ENCODE measurements at places on chromosomes 2 and 18. TPM values are rescaled to one million over a fixed set of nuclear protein-coding genes. Genes with fewer than 3 reads are reported as not detected.
A peak's percentile ranks its signal among the peaks of the same experiment; 100 is the strongest.

- peak; percentile 70 for DNase-seq
These were observed 40.4 kb downstream of the DHRS9 start for GRCh38 chr2:169109502-169110409.

DNA sequence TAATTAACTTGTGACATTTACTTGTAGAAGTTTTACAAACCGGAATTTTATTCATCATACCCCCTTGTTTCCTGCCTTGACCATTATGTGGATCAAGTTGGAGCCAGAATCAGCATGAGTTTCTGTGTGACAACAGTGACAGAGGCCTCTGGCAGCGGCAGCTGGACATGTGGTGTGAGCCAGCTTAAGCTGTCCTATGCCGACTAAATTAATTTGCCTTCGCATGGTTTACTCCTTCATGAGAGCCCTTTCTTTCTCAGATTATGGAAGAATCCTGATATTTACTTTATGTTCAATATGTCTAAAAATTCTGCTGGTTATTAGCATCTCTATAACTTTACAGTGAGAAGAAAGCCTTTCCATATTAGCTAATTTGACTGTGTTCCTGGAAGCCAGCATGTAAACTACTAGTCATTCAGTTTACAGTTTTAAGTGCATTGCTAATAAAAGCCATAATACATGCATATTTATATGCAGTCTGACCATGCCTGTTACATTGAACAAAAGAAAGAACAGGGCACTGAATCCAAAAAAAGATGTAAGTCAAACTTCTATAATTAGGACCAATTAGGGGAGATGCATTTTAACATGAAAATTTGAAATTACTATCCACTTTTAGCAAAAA lies 495.8 kb upstream of the ACVR2A start:
- DNase-seq, result no peak

DNA sequence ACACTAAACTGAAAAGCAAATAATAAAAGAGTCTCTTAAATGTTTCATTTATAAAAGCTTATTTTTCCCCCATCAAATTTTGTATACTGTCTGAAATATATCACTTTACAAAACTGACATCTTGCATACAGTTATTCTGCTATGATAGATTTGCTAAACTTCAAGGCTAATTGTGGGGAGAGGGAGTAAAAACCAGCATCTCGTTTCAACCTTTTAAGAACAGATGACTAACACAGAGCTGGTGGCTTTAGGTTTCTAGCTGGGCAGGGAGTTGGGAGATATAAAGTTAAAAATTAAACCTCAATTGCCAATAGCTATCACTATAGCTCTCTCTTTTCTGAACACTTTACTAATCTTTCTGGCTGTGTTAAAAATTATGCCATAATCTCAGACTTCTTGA lies 23.5 kb downstream of the C1D start:
- no peak for DNase-seq

- DNase-seq, result peak; percentile 31
These were observed 2.9 kb upstream of the EPAS1 start for GRCh38 chr2:46294176-46294836.

DNA sequence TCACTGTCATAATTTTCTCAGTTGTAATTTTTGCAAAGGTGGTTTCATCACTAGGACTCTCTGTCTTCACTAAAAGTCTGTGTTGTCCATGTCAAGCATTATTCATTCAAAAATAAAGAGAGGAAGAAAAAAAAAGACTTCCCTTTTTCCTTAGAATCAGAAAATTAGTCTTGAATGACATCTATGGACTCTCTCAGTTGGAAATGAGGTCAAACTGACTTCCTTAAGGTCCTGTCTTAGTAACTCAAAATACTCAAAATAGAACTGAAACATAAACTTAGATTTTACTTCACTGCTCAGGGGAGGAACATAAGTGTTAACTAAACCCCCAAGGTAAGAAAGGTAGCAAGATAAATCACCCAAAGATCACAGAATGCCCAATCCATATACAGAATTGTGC lies 2.2 kb upstream of the ZNF407 start:
- DNase-seq, result no peak

DNA sequence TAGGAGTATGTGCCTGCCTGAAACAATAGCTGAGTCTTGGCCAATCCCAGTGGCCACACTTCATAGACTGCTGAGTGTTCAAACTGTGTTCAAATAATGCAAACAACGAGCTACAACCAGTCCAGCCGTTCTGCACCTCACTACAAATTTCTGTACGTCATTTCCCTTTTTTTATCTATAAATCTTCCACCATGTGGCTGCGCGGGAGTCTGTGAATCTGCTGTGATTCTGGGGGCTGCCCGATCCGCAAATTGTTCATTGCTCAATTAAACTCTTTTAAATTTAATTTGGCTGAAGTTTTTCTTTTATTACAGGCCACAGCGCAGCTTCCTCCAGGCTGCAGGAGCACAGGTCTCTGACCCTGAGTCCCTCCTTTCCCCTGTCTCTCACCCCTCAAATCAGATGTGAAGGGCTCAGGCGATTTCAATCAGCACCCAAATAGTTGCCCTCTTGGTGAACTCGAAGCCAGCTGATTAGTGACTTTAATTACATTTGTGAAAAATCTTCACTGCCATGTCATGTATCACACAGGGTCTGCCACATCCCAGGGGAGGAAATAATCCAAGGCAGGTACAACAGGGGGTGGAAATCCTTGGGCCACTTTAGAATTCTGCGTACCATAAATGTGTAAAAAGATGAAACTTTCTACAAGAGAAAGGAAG lies 145.6 kb downstream of the NDUFA10 start:
- DNase-seq, result no peak

DNA sequence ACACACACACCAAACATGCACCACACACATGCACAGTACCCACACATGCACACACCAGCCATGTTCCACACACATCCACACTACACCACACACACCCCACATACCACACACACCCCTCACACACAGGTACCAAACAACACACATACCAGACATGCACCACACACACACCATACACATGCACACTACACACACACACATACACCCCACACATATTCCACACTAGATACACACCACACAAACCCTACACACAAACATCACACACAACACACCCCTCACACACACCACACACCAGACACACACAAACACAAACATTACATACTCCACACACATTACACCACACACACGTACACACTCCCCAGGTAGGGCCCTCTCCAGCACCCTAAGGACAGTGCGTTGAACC lies 51.2 kb downstream of the TRABD2A start:
- no peak for DNase-seq

- no peak for DNase-seq
These were observed 73.1 kb downstream of the ANKRD44 start for GRCh38 chr2:197237291-197238042.

DNA sequence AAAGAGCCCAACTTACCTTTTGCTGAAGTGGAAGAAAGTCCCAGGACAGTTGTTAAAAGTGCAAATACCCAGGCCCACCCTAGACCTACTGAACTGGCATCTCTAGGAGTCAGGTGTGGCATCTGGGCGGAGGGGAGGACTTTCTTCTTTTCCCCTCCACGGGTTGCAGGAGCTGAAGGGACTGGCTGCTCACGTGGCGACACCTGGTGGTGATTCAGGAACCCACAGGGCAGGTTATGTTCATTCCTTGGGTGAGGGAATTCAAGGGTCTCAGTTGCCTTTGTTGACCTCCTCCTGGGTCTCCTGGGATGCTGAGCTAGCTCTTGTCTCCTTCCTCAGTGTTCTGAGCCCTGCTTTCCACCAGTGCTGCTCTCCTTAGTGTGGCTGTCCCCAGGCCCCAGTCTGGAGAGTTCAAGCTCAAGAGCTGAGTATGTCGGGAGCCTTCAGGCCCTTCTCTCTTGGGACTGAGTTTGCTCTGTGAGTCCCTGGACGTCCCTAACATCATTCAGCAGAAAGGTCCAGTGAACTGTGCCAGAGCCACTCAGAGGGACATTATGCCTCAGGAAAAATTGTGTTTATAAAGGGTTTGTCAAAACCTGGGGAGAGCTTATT lies 56.9 kb downstream of the DYSF start:
- peak; percentile 64 for DNase-seq

GRCh38 chr2:28185891-28186290 lies 206.8 kb upstream of the FOSL2 start:
- no peak for DNase-seq

DNA sequence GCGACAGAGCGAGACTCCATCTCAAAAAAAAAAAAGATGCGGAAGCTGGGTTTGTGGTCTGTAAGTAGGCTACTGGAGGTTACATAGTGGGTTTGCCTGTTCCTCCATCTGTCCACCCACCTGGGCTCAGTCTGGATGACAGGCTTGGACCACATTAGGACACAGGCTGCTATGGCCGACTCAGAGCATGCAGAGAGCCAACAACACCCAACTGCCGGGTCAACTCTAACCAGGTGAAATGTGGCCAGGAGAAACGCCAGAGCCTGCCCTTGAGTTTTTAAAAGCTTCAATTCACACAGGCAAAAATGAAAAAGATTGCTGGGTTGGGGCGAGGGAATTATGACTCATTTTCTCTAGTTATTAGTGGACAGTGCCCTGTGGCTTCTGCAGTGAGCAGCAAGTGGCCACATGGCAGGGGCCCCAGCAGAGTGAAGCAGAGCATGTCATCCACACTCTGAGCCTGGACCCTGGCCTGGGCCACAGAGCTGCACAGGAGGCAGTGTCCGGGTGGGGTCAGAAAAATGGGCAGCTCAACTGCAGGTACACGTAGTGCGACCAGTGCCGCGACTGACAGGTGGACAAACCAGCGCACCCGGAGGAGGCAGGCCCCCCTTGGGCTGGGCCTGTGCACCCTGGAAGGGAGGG lies 67.4 kb downstream of the BIN1 start:
- no peak for DNase-seq

- no peak for DNase-seq
These were observed 22.0 kb downstream of the STARD6 start for GRCh38 chr18:54335638-54336173.

DNA sequence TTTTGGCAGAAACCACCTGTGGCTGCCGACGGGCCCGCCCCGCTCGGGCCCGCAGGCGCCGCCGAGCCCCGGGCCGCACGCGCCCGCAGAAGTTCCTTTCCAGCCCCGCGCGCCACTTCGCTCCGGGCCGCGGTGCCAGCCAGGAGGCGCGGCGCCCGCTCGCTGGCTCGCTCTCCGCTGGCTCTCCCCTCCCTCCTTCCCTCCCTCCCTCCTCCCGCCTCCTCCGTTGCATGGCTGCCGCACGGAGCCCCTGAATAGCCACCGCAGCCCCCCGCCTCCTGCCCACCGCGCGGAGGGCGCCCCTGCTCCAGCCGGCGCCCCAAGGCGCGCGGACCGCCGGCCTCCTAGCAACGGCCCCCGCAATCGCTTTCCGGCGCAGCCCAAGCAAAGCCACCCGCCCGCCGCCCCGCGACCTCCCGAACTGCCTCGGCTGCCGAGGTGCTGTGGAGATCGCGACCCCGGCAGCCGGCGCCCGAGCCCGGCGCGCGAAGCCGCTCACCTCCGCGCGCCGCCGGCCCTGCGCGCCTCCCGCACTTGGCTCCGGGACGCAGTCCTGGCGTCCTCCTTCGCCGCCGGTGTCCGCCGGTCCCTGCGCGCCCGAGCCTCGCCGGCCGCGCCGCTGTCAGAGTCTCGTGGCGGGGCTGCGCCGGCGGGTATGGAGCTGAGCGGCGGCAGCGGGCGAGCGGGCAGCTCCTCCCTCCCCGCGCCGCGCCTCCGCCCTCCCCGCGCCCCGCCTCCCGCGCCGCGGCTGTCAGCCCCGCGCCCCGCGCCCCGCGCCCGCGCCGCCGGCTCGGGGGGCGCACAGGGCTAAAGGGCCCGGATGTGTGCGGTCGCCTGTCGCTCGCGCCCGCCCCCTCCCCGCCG lies at the start of gene ZBTB7C:
Gene ZBTB7C (minus strand): TSS at position 657 of the 864 bp plus-strand sequence.
- DNase-seq, result peak; percentile 39

- DNase-seq, result no peak
These were observed 32.3 kb downstream of the SCTR start for GRCh38 chr2:119491776-119492525.

- DNase-seq, result no peak
These were observed 128.2 kb downstream of the HDAC4 start for GRCh38 chr2:239272626-239273025.

GRCh38 chr2:96985181-96985945 lies 1.0 kb downstream of the FAM178B start:
- no peak for DNase-seq

GRCh38 chr18:46062781-46063180 lies 9.3 kb downstream of the PSTPIP2 start:
- no peak for DNase-seq

GRCh38 chr18:24536326-24536725 lies 75.9 kb downstream of the HRH4 start:
- DNase-seq, result no peak

DNA sequence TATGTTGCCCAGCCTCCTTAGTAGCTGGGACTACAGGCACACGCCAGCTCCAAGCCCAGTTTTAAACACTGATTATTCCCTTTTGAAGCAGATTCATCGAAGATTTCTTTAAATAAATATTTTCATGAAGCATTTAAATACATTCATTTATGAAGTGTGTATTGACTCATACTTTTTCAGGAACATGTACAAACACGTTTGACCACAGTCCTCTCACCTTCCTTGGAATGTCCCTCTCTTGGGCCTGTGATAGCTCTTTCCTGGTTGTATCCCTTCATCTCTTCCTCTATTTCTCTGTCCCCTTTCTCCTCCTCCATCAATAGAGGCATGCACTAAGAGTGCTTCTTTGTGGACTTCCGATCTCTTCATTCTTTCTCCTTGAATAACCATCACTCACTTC lies 2.5 kb downstream of the PSTPIP2 start:
- no peak for DNase-seq

DNA sequence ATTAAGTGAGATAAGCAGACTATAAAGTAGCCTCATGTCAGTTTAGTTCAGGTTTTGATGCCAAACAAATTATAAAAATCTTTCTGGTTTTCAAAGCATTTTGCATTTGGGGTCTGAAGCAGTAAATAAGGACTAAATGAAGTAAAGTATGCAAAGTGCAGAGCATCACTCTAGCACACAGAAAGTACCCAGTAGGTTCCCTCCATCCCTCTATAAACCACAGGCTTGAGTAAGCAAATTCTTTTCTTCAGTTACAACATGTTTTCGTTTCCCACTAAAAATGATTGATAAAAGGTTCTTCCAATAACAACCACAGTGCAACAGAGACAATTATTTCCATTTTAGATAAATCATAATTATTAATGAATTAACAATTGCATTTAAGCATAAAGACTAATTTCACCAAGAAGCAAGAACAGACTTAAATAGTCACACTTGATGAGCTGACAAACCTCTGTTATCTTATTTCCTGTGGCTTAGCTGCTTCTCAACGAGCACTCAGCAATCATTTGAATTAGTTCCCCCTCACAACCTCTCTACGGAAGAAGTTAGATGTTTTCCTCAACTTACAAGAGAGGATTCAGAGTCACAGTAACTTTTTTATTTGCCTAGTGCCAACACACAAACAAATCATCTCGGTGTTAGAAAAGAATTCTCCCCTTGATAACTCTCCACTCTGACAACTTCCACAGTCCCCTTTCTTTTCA lies 249.8 kb downstream of the NBAS start:
- DNase-seq, result no peak

Gene PRSS56
- not detected for total RNA-seq

Gene CYP27A1
- total RNA-seq, result 6.7 TPM

Gene CIDEA
- total RNA-seq, result 0.33 TPM

Gene ATOH8
- total RNA-seq, result 23.3 TPM

Gene IFIH1
- 6.0 TPM for total RNA-seq

Gene PREB
- total RNA-seq, result 54.6 TPM

Gene KLHL30
- 17.3 TPM for total RNA-seq
